ENCODE measurements at places on chromosomes 5 and 9.

- peak; percentile 67 for DNase-seq
These were observed 442.4 kb upstream of the ZNF462 start for GRCh38 chr9:106420511-106420944.

DNA sequence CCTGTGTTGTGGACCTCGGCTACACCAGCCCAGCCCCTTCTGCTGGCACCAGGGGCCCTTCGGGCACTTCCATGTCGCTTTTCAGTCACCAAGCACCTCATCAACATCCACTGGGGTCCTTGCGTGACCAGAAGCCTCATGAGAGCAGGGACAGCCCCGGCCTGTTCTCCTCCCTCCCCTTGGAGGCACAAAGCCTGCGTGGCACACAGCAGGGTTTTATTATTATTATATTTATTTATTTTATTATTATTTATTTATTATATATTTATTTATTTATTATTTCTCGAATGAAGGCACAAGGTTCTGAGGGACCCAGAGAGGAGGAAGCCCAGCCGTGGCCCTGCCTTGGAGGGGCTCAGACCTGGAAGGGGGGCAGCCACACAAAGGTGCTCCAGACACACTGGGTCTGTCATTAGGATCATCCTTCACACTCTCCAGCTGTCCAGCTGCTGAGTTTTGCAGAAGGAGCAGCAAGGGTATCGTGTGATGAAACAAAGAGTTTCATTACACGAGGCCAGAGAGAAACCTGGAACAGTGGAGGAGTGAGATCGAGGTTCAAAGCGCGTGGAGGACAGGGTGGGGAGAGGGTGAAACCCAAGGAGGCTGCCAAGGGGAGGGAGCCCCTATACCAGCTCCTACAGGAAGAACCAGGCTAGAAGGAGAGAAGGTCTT, 5.2 kb downstream of the VAV2 start:
- DNase-seq = no peak

- DNase-seq = no peak
These were observed 341.2 kb downstream of the CAAP1 start for GRCh38 chr9:26551451-26551850.

GRCh38 chr5:20109326-20109725, 121.3 kb upstream of the CDH18 start:
- DNase-seq = no peak

- DNase-seq = no peak
These were observed 387.7 kb upstream of the CHD1 start for GRCh38 chr5:99316484-99316883.

- peak; percentile 52 for DNase-seq
These were observed 1.6 kb downstream of the ZNF462 start for GRCh38 chr9:106864373-106865143.

DNA sequence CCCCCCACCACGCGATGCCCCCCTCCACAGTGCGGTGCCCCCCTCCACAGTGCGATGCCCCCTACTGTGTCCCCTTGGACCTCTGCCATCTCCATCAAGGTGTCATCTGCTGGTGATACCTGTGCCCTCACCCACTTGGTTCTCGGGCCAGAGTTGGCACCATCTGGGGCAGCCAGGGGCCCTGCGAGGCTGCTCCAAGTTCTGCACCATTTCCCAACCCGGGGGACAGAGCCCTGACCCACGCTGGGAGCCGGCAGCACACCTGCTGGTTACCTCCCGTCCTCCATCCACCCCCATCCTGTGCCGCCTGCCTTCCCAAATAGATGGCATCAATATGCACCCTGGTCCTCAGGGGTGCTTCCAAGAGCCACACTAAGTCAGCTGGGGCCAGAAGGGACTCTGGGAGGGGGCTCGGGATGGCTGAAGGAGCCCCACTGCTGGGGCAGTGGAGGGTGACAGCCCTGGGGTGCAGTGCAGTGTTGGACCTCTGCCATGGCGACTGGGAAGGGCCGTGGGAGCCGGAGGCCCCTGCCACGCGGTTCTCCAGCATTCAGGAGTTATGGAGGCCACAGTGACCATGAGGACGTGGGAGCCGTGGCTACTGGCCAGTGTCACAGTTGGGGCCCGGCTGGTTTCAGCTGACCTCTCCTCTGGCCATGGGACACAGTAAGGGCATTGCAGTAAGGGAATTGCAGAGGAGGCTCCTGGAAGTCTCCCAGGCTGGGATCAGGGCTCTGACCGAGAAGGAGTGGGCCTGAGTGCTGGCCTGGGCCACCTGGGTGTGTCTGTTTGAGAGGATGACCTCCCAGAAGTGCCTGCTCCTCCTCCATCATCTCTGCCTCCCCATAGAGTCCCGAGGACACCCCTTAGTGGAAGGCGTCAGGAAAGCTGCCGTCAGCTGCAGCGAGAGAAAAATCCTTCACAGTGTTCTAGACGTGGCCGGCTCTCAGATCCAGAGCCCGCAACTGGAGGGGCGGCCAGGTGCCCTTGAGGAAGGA, 44.2 kb upstream of the NOTCH1 start:
- no peak for DNase-seq

DNA sequence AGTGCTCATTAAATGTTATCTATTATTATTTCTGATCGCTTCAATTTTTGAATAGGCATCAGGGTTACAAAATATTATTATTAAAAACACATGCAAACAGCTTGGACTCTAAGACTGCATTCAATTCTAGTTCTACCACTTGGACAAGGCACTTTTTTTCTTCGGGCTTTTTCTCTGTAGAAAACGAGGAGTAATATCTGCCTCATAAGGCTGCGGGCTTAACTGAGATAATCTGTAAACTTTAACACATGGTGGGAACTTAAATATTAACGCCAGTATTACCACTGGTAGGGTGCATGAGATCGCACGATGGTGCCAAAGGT, 511 bp upstream of the SPDL1 start:
- DNase-seq = no peak

- DNase-seq = no peak
These were observed 254.6 kb downstream of the EDIL3 start for GRCh38 chr5:84130006-84130580.

DNA sequence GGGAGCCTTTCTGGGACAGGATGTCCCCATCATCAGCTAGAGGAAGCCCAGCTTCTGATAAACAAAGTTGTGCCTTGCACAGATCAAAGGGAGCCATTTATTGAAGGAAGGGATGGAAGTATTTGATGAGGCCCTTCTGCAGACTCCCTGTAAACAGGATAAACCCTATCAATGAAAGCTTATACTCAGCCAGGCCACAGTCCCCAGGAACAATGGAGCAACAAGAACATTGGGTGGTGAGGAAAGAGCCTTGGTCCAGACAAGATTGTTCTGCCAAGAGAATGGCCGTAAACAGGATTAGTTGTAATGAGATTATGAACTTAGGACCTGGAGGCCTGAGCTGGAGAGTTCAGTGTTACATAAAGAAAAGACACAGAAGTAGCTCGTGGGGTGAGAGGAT, 40.5 kb upstream of the LIFR start:
- no peak for DNase-seq

DNA sequence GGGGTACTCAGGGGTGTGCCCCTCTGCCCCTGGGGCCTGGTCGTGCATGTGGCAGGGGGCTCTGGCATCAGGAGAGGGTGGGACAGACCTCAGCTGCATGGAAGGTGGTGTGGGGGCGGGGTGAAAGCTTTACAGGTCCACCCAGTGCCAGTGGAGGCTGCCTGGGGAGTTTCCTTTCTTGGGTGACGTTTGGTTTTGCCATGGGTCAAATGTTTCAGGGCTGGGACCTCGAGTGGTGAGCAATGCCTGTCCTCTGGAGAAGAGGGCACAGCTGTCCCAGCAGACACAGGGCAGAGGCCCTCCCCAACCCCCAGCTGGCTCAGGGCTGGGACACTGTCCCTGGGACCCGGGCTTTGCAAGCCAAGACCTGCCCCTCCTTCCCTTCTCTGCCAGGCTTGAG, 3.6 kb downstream of the RXRA start:
- DNase-seq = peak; percentile 25

Data from EH (cell line).